ENCODE measurements at places on chromosomes 7 and 10. TPM values are rescaled to one million over a fixed set of nuclear protein-coding genes. Genes with fewer than 3 reads are reported as not detected.

DNA sequence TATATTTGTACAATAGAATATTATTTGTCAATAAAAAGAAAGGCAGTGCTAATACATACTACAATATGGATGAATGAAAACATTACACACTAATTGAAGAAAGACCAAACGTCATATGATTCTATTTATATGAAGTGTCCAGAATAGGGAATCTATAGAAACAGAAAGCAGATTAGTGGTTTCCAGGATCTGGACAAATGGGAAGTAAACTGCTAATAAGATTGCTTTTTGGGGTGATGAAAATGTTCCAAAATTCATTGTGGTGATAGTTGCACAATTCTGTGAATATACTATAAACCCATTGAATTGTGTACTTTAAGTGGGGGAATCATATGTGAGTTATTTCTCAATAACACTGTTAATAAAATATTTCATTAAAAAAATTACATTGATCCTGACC is 78.2 kb upstream of the IFRD1 start:
- no peak for DNase-seq

GRCh38 chr7:2477447-2478398 is 1.5 kb upstream of the GRIFIN start:
- DNase-seq, result peak; percentile 82

GRCh38 chr10:75238182-75239095 is 2.7 kb upstream of the COMTD1 start:
- DNase-seq, result peak; percentile 85

- no peak for DNase-seq
Measured at GRCh38 chr7:76165973-76166403, 35.7 kb upstream of the SRRM3 start.

- no peak for DNase-seq
Measured at GRCh38 chr7:38524786-38525185, 106.4 kb downstream of the AMPH start.

GRCh38 chr7:133108023-133108422 is 26.1 kb upstream of the CHCHD3 start:
- no peak for DNase-seq

DNA sequence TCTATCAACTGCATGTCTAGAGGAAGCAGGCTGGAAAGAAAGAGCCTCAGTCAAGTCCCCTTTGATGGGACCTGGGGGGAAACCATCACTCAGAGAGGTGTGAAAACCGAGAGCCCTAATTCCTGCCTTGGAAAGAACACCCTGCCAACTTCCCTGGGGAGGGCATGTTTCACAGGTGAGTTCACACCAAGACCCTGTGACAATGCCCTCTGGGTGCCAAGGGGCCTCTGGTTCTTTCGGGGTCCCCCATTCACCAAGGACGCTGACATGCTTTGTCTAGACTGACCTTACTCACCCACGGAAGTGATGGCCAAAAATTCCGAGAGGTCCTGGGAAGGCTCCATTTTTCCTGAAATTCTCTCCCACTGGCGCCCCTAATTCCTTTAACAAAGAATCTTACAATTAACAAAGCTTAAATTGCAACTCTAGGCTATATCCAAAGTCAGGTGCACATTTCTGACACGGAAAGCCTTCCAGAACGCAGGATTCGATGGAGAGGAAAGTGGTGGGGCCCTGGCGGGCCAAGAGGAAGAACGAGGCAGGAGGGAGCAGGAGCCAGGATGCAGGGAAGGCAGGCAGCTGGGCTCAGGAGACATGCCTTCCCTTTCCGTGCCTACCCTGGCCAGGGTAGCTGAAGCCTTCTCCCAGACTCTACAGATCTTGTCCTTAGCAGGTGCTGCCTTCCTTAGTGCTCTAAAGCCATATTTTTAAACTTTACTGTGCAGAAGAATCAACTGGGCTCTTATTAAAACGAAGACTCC is 23.7 kb downstream of the VSTM4 start:
- DNase-seq, result no peak

GRCh38 chr7:127973832-127974231 is 57.4 kb downstream of the LRRC4 start:
- DNase-seq, result no peak

GRCh38 chr7:50185951-50186682 is 93.1 kb upstream of the ZPBP start:
- DNase-seq, result no peak

DNA sequence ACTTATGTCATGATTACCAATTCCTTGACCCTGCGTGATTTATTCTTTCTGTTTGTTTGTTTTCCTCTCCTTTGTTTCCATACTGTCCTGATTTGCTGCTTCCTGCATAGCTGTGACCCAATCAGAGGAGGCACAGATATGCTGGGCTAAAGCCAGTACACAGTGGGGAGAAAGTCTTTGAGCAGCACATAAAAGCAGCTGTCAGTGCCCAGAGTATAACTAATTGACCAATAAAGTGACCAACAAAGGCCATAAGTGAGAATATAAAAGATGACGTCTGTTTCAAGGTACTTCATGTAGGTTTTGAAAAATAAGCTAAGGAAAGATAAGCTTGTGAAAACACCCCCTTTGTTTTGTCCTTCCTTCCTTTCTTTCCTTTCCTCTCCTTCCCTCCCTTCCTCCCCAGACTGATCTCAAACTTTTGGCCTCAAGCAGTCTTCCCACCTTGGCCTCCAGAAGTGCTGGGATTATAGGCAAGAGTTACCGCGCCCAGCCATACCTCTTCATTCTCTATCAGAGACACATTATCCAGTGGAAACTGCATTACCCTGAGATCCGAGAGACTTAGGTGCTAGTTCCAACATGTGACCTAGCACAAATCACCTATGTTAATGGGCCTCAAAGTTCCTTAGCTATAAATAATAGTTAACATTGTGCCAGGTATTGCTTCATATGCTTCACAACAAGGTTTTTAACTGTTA is 17.0 kb downstream of the BCAP29 start:
- no peak for DNase-seq

- no peak for DNase-seq
Measured at GRCh38 chr10:22774102-22774501, 59.7 kb upstream of the PIP4K2A start.

DNA sequence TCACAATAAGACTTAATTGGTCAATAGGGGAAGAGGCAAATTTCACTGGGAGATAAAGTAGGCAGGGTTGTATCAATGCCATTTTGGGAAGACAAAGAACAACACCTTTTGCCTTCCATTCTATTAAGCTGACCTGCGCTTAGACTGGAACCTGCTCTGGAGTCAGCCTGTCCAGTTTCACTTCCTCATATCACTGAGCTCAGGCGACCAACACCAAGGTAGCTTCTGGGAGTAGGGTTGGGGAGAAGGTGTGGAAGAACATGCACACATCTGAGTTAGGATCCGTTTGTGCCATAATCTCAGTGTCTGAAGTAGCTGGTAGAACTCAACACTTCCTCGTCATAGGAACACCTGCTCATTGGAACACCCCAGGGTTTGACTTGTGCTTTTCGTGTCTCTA is 527.4 kb upstream of the IGFBP3 start:
- DNase-seq, result no peak

DNA sequence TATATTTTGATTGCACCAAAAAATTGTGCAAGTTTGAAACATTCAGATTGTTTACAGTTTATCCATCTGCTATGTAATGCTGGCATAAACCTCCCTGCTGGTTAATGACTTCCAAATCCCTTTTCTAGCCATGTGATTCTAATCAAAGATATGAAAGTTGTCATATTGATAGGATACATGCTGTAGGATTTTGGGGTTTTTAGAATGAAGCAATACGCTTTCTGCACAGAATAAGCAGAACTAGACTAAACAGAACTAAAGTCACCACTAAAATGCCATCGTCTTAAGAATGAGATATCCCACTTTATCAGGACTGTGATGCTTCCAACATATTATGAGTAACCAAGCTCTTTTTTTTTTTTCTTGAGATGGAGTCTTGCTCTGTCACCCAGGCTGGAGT is 856 bp downstream of the SSMEM1 start:
- DNase-seq, result no peak

DNA sequence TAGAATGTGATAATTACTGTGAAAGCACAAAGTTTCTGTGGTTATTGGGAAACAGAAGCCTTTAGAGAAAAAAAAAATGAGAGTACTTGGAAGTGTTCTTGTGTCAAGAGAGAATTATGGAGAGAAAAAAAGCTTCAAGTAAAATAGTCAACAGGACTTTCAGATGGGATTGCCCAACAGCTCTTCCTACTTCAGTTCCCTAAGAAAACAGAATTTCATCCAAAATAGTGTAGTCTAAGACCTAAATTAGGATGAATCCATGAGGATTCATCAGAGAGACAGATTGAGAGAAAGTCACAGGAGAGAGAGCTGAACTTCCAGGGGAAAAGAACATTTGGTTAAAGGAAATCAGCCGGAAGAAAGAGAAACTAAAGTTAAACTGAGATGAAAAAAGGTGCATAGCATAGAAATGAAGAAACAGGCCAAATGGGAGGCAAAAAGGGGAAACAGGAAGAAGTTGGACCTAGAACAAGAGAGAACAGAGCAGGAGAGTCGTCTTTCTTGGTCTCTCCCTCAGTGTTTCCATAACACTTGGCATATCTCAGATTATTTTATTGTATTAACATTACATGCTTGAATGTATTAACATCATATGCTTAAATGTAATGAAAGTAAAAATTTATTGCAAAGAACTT is 2.5 kb downstream of the SCIN start:
- DNase-seq, result no peak

GRCh38 chr10:6204341-6205191 is 1.8 kb downstream of the PFKFB3 start:
- no peak for DNase-seq

DNA sequence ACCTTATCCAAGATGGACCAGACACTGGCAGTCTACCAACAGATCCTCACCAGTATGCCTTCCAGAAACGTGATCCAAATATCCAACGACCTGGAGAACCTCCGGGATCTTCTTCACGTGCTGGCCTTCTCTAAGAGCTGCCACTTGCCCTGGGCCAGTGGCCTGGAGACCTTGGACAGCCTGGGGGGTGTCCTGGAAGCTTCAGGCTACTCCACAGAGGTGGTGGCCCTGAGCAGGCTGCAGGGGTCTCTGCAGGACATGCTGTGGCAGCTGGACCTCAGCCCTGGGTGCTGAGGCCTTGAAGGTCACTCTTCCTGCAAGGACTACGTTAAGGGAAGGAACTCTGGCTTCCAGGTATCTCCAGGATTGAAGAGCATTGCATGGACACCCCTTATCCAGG is 13.4 kb downstream of the LEP start:
- DNase-seq, result no peak

- peak; percentile 71 for DNase-seq
Measured at GRCh38 chr10:89301721-89302445, at the start of gene IFIT2. Gene IFIT2 (plus strand): TSS chr10:89302046. CDS start chr10:89302124, 78 bp downstream.

DNA sequence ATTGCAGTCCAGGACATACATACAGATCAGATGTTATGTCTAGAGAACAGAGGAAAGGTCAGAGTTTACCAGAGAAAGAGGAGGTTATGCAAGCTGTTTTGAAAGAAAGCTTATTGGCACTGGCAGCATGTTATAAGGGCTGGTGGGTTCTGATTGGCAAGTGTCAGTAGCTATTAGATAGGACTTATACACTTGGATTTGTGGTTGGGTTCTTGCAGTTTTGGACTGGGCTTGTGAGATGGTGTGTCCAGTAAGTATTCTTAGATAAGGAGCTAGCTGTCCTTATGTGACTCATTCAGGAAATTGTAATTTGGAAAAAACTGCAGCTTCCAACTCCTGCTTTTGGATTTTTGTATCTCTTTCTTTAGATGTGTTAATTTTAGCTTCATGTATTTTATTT is 130.7 kb upstream of the NAMPT start:
- no peak for DNase-seq

DNA sequence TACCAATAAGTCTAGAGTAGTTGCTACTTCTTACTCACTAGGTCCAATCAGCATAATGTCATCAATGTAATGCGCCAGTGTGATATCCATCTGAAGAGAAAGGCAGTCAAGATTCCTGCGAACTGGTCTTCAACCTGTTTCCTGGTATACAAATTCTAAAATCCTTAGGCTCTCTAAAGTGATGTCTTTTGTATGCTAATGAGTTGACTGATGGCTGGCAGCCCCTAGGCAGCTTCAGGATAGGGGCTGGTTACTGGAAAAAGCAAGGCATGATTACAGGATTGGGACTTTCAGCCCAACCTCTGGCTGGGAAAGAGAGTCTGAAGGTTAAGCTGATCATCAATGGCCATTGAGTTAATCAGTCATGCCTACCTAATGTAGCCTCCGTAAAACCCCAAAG is 250.2 kb upstream of the PTER start:
- no peak for DNase-seq

DNA sequence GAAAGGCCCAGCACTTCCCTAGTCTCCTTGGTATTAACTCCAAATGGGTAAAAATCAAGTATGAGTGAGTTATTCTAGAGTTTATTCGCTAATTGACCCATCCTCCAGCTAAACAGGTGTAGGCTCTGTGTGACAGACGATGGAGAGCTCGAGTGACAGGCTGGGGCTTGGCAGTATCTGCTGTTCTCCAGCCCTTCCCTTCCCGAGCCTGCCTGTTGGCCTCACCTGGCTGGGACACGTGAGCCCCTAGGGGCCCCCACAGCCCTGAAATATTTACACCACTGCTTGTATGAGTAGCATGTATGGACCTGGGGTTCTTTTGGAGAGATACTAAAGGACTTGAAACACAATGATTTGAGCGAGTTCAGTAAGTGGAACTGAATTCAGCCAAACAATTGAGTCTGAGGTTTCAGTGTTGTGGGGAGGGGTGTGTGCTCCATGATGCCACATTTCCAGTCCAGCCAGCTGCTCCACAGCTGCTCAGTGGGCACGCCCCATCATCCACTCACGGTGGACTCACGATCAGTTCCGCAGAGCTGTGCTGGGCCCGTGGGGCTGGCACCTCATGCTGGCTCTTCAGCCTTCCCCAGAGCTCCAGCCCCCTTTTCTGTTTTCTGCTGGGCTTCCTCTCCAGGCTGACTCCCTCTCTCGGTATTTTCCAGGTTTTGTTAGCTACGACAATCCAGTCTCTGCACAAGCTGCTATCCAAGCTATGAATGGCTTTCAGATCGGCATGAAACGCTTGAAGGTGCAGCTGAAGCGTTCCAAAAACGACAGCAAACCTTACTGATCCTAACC is 283.0 kb downstream of the USP6NL start:
- DNase-seq, result no peak

DNA sequence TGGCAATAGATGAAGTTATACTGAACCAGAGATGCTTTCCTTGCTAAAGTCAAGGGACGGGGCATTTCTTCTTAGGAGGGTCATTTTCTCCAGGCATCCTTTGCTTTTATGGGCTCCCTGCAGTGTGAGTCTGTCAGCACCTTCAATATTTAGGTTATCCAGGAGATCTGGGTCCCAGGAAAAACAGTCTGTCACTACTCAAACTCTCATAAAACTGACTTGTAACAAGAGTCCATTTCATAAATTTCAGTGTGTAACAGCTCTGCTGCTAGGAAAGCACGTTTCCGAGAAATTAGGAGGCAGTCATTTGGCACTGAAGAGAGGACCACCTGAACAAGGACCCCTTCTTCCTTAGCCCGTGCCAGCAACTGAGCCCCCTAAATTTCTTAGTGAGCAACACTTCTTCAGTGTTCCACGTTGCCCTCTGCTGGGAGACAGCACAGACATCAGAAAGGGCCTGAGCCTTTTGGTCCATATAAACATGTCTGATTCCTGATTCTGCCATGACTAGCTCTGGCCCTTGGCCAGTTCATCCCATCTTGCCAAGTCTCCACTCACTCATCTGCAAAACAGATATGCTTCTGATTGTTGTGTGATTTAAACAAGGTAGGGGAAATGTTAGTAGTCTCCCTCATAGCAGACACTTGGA is 7.2 kb downstream of the GCC1 start:
- no peak for DNase-seq

- DNase-seq, result no peak
Measured at GRCh38 chr7:151251689-151252560, 3.4 kb upstream of the SMARCD3 start.

Gene CCT6A
- total RNA-seq, result 150 TPM

Gene CPEB3
- 11.9 TPM for total RNA-seq

Gene SGPL1
- total RNA-seq, result 101 TPM

Gene SEMA3E
- total RNA-seq, result 2.2 TPM

Gene WNT2
- total RNA-seq, result not detected

Gene ZNF800
- 48.1 TPM for total RNA-seq

Gene NKX6-2
- not detected for total RNA-seq

Gene CCL26
- not detected for total RNA-seq
